ENCODE measurements at places on chromosomes 16 and 17.

GRCh38 chr16:51813609-51814008, 662.5 kb upstream of the SALL1 start:
- DNase-seq = no peak

DNA sequence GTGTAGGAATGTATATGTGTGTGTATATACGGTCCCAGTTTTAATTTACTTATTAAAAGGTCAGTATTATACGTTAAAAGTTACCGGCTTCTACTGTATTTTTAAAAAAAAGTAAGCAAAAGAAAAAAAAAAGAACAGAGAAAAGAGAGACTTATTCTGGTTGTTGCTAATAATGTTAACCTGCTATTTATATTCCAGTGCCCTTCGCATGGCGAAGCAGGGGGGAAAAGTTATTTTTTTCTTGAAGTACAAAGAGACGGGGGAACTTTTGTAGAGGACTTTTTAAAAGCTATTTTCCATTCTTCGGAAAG, 1.6 kb downstream of the NOG start:
- DNase-seq = no peak

GRCh38 chr16:49493836-49494235, 120.2 kb downstream of the C16orf78 start:
- DNase-seq = no peak

DNA sequence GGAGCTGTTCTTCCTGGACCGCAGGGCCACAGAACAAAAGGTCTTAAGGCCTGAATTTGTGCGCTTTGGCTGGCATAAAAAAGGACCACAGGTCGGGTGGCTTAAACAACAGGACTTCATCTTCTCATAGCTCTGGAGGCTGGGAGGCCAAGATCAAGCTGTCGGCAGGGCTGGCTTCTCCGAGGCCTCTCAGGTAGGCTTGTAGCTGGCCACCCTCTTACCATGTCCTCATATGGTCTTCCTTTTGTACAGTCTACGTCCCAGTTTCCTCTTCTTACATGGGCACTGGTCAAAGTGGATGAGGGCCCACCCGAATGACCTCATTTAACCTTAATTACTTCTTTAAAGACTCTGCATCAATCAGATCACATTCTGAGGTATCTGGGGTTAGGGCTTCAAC, 257.6 kb downstream of the CBLN1 start:
- no peak for DNase-seq

DNA sequence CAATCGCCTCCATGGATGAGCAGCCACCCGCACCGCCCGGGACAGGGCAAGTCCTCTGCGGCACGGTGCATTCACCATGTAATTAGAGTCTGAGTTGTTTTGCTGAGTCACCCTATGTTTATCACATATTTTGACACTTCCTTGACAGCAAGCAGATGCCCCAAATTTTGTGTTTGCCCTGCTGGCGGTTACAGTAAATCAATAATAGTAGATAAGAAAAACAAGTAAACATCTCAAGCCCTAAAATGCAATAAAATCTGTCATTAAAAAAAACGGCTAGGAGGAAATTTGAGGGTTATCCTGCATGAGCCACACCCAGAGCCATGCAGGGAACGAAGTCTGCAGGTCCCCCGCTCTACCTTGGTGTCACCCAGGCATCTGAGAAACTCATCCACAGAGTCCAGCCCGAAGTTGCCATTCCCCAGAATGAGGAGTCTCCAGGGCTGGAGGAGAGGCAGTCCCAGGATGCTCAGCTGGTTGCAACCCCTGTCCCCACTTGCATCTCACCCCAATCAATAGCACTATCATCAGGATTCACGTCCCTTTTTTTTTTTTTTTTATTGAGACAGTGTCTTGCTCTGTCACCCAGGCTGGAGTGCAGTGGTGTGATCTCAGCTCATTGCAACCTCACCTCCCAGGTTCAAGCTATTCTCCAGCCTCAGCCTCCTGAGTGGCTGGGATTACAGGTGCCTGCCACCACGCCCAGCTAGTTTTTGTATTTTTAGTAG, 16.5 kb upstream of the ST6GALNAC1 start:
- DNase-seq = no peak

DNA sequence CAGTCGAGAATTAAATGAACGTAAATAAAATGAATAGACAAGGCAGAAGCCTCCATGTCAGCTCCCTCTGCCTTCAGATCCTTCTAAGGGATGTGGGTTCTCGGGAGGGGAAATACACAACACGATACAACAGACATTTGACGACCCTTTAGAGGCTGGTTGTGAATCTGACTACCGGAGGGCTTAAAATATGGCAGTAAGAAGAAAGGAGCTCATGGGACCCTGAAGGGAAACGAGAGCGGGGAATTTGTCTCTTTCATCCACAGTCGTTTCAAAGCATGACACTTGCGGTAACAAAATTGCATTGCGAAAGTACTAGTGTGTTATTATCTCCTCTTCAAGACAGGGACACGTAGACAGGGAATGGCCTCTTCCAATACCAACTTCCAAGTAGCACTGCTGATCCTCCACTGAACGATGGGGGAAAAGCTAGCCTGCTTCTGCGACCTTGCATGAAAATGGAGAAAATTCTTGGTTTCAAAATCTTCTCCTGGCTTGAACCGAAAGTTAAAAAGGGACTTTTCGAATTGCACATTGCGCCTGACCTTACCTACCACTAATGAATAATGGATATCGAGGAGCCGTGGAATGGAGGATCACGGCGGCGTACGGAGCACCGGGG, 1.2 kb upstream of the TNRC6C start:
- DNase-seq = no peak

DNA sequence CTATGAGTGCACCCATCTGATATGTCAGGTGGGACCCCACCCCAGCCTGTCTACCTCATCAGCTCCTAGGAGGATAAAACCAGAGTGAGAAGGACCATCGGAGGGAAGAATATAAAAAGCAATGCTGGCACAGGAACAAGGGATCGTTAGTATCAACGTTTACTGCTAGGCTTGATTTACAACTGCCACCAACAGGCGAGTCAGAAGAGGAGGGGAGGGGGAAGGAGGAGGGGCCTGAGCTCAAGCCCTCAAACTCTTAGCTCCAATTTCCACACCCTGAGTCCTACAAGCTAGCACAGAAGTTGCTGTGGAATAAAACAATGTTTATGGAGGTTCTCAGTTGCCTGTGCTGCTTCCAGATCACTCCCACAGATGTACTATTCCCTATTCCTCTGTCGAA, 234.5 kb downstream of the C16orf78 start:
- no peak for DNase-seq

- DNase-seq = no peak
Observed at GRCh38 chr16:85125570-85126393, 13.5 kb upstream of the CIBAR2 start.

DNA sequence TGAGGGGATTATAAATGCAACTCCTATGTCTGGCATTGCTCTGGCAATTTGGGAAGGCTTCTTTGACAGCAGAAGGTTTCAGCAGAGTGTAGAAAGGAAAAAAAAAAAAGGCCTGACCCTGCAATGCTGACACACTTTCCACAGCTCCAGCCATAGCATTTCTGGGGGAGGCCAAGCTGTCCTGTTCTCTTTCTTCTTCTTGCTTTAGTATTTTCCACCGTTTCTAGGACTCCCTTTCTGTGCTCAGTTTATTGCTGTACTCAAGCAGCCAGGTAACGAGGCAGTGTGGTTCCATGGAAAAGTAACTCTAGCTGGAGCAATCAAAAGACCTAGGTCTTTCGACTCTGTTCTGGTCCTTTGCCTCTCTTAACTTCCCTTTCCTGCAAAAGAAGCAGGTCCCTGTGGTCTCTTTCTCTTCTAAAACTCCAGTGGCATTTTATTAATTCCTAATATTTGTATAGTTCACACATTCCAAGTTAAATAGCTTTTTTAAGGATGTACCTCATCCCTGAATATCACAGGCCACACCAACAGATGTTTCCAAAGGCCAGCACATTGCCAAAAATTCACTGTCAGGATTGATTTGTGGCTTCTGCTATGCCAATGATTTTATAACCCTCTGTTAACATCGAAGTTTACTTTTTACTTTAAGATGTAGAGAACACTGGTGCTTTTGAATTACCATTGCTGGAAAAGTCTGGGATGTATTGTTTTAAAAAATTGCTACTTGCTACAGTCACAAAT, 90.3 kb upstream of the BCAR1 start:
- DNase-seq = no peak

- no peak for DNase-seq
Observed at GRCh38 chr16:86758932-86759331, 180.6 kb downstream of the FOXL1 start.

DNA sequence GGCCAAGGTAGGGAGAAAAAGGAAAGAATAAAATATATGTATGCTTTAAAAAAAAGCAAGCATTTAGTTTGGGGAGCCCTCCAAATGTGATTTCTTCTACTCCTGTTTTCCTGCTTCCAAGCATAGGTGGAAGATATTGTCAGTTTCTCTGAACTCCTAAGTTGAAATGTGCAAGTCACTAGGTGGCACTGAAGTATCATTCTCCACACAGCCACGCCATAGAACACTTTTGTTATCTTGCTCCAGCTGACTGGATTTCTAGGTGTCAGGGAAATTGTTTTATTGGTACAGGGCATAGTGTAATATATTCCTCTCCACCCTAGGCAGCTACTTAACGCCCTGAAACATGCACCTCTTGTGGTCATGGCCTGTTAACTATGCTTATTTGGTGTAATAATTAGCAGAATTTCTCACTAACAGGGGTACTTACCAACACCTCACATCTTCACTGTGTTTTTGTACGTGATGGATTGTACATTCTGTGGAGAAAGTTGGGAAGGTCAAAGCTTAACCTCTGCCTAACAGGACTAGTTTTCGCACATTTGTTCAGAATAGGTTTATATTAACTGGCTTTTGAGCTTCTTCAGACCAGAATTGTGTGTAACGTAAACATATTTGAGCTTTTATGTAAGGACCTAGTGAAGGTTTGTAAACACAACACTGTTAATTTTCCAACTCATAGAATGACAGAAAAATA, 69.3 kb downstream of the FTO start:
- no peak for DNase-seq

GRCh38 chr17:50363217-50364060, 9.5 kb downstream of the MRPL27 start:
- no peak for DNase-seq

DNA sequence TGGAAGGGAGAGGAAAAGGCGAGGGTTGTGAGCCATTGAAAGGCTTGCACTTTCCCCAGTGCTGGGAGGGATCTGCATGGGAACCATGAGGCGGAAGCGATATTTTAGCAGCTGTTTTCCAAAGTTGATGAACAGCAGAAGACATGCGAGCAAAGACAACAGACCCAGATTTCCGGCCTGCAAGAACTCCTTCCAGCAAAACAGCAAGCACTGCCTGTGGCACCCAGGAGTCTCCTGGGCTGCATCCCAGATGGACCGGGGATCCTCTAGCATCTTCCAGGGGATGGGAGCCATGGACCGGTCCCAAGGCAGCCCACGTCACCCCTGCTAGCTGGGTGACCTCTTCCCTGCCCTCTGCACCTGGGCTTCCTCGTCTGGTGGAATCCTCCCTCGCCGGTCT, 162.8 kb downstream of the IRF8 start:
- no peak for DNase-seq

- no peak for DNase-seq
Observed at GRCh38 chr17:56697190-56697589, 103.7 kb downstream of the NOG start.

- no peak for DNase-seq
Observed at GRCh38 chr16:2497116-2497630, 16.6 kb upstream of the ATP6V0C start.

- DNase-seq = no peak
Observed at GRCh38 chr17:29063992-29064391, 21.1 kb downstream of the PIPOX start.

- DNase-seq = no peak
Observed at GRCh38 chr17:1031711-1032110, 34.8 kb downstream of the TIMM22 start.

DNA sequence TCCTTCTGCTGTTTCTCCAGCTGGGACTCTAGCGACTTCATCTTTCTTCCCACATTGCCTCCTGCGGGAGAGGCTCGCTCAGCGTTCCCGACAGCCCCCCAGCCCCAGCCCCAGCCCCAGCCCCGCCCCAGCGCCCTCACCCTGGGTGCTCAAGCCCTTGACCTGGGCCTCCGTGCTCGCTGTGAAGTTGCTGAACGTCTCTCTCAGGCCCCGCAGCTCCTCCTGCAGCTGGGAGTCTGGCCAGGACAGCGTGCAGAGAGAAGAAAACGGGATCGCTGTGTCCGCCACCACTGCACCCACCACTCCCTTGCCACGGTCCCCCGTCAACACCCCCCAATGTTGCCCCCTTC, 2.4 kb downstream of the ASGR1 start:
- no peak for DNase-seq

DNA sequence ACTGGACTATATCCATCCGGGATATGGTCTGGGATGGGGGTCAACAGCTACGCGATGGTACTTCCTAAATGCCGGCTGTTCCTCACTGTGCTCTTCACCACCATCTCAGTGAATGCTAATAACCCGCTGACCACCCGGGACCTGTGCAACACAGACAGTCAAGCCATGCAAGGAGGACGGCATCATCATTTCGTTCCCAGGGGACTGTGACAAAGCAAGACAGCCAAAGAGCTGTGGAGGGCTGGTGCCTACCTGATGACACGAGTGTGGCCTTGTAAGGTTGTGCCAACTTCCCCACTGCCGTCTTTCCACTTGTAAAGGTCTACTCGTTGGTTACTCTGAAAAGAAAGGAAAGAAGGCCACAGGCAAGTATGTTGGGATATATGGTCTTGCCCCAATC, 33.7 kb downstream of the WDR59 start:
- DNase-seq = no peak

GRCh38 chr17:17096438-17097178, 54.4 kb downstream of the MPRIP start:
- no peak for DNase-seq

DNA sequence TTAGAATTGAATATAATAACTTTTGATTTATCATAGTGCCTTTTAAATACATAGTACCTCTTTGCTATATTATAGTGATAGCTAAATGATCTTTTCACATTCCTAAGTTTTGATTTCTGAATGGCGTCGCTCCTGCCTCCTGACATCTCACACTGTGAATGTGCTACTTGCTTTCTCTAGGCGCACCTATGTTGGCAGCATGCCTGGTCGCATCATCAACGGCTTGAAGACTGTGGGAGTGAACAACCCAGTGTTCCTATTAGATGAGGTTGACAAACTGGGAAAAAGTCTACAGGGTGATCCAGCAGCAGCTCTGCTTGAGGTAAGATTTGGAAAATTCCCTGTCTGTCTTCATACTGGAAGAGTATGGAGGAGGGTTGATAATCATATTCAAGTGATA, 29.8 kb upstream of the ABCC11 start:
- DNase-seq = no peak

Measured in NCI-H187 treated with DMSO at 0.1 percent for 48 hours (cell line).